CD4-positive, alpha-beta T cell (primary cell): ENCODE measurements at places on chromosomes 11 and 22.

GRCh38 chr11:106344394-106344793 is 266.9 kb downstream of the AASDHPPT start:
- DNase-seq, result no peak

- no peak for DNase-seq
These were observed 11.8 kb downstream of the BCR start for GRCh38 chr22:23192133-23192532.

DNA sequence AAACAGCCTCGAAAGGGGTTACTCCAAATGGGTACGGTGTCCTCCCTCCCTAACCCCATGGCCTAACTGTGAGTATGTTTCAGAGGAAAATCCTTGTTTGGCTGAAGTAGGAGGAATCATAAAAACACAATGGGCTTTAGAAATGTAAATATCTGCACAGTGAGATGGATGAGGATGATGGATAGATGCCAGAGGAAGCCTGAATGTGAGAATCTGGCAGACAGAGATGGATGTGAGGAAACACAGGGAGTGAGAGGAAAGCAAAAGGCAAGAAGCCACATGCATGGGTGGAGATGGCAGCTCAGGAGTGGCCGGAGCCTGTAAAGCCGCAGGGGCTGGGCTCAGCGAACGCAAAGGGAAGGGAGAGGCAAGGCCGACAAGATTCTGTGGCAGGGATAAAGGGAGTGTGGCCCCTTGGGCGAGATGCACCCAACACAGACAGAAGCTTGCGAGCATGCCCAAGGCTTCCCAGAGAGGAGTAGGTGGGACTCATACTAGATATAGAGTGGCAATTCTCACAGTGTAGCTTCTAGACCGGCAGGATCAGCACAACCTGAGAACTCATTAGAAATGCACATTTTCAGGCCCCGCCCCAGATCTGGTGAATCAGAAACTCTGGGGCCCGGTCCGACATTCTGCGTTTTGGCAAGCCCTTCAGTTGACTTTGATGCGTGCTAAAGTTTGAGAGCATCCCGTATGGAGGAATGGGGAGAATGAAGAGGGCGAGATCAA is 237.3 kb upstream of the CADM1 start:
- DNase-seq, result no peak

- DNase-seq, result no peak
These were observed 27.0 kb upstream of the POGLUT3 start for GRCh38 chr11:108525161-108525560.

GRCh38 chr11:87190071-87190470 is 152.3 kb downstream of the TMEM135 start:
- no peak for DNase-seq

- no peak for DNase-seq
These were observed 114.7 kb upstream of the ISX start for GRCh38 chr22:34951212-34951611.

DNA sequence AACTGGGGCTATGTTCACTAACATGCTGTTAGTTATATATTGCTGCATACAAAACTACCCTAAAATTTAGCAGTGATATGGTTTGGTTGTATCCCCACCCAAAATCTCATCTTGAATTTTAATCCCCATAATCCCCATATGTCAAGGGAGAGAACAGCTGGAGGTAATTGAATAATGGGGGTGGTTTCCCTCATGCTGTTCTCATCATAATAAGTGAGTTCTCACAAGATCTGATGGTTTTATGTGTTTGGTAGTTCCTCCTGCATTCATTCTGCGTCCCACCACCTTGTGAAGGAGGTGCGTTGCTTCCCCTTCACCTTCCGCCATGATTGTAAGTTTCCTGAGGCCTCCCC is 10.0 kb upstream of the PATL1 start:
- DNase-seq, result no peak

DNA sequence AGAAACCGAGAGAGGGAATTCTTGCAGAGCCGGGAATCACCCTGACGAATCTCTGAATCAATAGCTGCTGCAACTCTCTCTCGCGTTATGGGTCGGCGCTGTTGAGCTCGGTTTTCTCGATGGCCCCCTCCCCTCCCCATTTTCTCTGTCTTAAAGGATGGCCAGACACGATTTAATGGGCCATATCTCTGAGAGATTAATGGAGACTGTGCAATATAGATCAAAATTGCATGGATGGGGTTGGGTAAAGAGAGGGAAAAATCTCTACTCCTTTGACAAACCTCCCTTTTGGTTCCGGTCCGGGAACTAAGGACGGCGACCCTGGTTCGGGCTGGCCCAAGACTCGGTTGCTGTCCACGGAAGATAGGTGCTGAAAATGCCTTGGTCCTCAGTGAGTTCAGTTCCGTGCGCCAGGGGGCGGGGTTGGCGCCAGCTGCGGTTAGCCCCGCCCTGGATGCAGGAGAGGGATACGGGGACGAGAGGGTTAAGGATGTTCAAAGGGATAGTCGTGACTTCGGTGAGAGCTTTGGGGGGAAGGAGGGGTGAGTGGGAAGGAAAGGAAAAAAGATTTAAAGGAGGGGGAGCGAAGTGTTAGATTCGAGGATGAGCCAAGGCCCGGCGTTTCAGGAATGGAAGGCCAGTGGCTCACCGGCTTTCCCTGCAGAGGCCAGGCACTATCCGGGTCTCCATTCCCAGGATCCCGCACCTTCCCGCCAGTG is 103.6 kb upstream of the HSD17B12 start:
- DNase-seq, result no peak

- DNase-seq, result no peak
These were observed 16.2 kb downstream of the API5 start for GRCh38 chr11:43327987-43328386.

GRCh38 chr11:3204141-3205015 is 14.2 kb downstream of the MRGPRG start:
- no peak for DNase-seq

- no peak for DNase-seq
These were observed 3.0 kb downstream of the SAC3D1 start for GRCh38 chr11:65043881-65044501.

- no peak for DNase-seq
These were observed 31.6 kb downstream of the CPT1A start for GRCh38 chr11:68810164-68810563.

GRCh38 chr11:122779047-122779629 is 59.2 kb upstream of the CRTAM start:
- no peak for DNase-seq

DNA sequence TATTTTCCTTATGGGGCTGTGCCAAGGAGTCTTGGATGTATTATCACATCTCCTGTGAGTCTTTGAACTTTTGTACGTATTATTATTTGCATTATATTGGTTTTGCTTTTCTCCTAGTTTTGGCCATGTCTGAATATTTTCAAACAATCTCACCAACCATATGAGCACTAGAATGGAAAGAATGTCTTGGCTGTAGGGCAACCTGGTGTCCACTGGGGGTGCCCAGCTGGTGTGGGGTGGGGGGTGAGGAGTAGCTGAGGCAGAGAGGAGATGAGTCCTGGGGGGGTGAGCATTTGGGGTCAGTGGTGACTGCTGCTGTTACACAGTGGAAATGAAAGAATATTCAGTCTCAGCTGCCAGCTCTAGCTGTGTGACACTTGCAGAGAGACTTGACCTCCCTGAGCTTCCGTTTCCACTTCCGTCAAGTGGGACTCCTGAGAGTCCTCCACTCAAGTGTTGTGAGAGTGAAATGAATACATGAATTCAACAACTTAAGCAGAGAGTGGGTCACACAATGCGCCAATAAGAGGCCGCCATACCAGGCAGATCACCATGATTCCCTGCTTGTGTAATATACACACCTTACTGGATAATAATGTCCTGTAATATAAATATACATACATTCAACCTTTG is 12.7 kb upstream of the PVALB start:
- no peak for DNase-seq

DNA sequence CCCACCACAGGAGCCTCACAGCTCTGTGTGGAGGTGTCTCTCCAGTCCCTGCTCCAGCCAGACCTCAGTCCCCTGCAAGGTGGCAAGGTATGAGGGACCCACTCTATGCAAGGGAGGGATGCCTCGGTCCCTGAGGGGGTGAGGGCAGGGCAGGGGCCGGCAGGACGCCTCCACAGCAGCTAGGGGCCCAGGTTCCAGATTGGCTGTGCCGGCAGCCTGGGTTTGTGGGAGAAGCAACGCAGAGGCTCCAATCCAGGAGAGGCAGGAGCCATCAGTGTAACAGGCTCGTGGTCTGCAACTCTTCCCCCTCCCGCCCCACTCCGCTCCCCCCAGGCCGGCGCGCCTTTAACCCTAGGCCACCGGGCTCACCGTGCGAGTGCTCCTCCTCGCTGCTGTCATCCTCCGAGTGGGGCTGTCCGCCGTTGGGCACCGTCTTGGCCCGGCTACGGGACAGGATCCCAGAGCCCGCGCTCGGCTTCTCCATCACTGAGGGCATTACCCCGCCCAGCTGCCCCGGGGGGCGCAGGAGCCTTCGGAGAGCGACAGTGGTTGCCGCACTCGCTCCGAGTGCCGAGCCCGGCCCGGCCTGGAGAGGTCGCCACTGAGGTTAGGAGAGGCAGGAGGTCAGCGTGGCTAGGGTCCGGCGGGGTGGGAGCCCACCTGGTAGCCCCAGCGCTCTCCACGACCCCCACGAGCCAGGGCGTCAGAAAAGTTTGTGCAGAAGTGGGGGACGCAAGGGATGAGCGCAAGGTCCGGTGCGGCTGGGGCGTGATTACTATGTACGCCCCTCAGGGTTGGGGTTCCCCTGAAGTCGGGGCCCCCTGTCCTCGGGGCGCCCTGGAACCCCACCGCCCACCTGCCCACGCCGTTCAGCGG is 765 bp downstream of the RCOR2 start:
- DNase-seq, result no peak

DNA sequence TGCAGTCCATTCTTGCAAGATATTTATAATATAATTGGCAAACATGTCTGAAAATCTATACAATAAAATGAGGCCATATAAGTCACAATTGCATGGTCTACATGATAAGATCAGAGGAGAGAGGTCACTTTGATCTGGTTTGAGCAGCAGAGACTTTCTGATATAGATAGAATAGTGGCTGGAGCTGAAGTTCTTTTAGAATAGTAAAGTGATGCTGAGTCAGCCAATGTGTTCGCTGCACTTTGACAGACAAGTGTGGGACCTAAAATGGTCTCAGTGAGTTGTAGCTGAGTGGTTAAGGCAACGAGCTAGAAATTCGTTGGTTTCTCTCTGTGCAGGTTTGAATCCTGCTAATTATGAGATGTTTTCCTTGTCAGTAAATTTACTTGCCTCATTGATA is 257.0 kb upstream of the C11orf87 start:
- DNase-seq, result no peak

DNA sequence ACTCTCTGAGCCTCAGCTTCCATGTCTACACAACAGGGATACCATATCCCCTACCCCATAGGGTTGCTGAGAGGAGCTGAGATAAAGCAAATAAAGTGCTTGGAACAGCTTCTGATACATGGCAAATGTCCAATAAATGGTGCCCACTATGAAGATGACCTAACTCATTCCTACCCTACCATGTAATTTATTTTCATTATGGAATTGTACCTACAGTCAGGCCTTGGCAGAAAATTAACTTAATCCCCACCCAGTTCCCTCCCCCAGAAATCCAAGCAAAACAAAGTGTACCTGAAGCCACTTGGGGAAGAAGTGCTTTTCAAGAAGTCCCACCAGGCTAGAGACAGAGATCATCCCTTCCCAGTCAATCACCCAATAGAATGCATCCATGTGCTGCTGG is 10.8 kb downstream of the SRRD start:
- DNase-seq, result no peak

GRCh38 chr11:130689222-130689908 is 226.9 kb downstream of the SNX19 start:
- DNase-seq, result no peak

- no peak for DNase-seq
These were observed 7.9 kb downstream of the CD82 start for GRCh38 chr11:44573333-44573732.

DNA sequence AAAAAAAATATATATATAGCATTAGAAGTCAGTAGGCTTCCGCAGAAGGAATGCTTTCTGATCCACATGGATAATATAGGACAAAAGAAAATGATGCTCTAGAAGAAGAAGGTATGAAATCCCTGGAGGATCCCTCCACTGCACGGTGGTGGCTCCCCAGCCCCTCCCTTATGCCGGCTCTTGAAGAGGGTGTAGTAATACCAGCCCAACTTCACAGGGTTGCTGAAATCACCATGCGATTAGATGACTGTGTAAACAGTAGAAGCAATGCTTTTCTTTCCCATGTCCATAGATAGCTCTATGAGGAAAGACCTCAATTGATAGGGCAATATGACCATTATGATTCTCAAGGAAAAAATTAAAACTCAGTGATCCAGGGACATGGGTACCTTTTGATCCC is 3.2 kb upstream of the ETS1 start:
- no peak for DNase-seq

DNA sequence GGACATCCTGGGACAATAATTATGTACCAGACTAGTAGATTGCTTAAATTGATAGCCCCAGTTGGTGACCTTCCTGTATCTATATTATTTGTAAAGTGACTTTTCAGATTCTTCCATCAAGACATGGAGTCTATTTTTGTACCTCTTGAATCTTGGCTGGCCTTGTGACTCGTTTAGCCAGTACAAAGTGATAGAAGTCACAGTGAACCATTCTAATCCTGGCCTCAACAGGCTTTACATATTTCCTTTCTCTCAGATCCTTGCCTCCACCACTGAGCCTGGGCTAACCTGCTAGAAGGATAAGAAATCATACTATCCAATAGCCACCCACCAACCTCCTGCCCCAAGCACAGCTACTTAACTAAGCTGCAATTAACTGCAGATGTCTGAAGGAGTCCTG is 37.5 kb upstream of the SLC6A5 start:
- DNase-seq, result no peak

- no peak for DNase-seq
These were observed 83.3 kb upstream of the PICALM start for GRCh38 chr11:86152006-86152862.
